Osteoblast (primary cell): ENCODE measurements at places on chromosomes 4 and X. TPM values are rescaled to one million over a fixed set of nuclear protein-coding genes. Genes with fewer than 3 reads are reported as not detected.

GPR82 gene
- total RNA-seq = not detected in 2 replicates

PAK3 gene
- total RNA-seq = 1.4 and 2.4 TPM in 2 replicates

ODAM gene
- not detected in 2 replicates for total RNA-seq

ASB11 gene
- not detected in 2 replicates for total RNA-seq

STK26 gene
- total RNA-seq = 9.4 and 10.9 TPM in 2 replicates

KLHL4 gene
- 0.72 and 1.2 TPM in 2 replicates for total RNA-seq

PNMA5 gene
- not detected in 2 replicates for total RNA-seq

DNA sequence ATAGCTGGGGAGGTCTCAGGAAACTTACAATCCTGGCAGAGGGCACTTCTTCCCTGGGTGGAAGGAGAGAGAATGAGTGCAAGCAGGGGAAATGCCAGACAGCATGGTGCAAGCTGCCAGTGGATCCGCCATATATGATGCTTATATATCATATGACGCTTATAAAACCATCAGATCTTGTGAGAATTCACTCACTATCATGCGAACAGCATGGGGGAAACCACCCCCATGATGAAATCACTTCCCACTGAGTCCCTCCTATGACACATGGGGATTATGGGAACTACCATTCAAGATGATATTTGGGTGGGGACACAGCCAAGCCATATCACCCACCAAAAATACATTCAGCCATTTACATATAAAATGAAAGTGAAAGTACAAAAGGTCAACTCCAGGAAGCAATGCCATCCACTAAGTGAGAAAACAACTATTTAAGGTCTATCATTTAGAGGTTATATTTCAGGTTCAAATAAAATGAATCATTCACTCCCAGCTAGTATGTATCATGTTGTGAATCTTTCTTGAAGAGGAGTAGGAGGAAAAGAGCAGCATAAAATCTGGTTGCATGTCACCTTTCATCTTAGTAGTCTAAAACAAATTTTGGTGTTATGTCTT is 20.3 kb upstream of the DYNLT3 start:
- H3K4me1 ChIP-seq = peaks cover 15% of the 10 kb centered on the region
- no peak overlapping the region for H3K4me3 ChIP-seq
- H3K27ac ChIP-seq = no peak overlapping the region
- no peaks in the 10 kb centered on the region for H3K27me3 ChIP-seq
- H3K36me3 ChIP-seq = no peaks in the 10 kb centered on the region
- DNase-seq = no peak

DNA sequence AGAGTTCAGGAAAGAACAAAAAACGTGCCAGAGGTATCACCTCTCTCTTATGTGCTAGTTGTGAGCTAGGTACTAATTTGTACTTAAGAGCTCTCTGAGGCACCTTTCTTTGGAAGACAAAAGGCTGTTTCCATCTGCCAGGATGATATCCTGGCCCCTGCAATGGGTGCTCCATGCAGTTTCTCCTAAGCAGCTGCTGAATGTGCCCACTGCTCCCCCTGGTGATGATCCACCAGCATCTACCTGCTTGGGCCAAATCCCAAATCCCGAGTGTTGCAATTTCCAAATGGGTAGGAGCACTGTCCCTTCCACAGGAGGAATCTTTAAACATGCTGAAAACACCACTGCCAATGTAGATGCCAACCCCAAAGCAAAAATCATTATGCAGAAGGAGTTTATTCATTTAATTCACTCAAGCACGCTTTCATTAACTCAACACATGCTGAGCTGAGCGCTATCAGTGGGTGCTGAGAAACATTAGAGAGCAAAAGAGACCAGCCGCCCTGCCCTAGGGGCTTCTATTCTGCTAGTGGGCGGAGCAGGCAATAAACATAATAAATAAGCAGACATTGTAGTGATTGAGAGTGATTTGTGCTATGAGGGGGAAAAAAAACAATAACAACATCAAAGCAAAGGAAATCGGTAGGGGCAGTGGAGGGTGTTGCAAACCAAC is 69.6 kb upstream of the C4orf50 start:
- no peaks in the 10 kb centered on the region for H3K27me3 ChIP-seq
- no peak overlapping the region for H3K27ac ChIP-seq
- no peak for DNase-seq
- no peaks in the 10 kb centered on the region for H3K4me1 ChIP-seq
- no peaks in the 10 kb centered on the region for H3K36me3 ChIP-seq

DNA sequence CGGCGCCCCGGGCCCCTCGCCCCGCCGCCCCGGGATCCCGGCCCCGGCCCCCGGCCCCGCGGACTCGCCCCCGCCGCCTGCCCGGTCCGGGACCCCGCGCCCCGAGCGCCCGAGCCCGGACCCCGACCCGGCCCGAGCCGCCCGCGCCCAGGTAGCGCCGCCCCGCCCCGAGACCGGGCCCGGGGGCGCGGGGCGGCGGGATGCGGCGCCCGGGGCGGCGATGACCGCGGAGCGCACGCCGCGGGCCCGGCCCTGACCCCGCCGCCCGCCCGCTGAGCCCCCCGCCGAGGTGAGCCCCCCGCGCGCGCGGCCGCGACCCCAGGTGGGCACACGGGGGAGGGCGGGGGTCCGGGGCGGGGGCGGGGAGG is 224 bp downstream of the FGFRL1 start:
- H3K27ac ChIP-seq = no peak overlapping the region
- peaks cover 18% of the 10 kb centered on the region for H3K4me1 ChIP-seq
- H3K27me3 ChIP-seq = peaks cover 26% of the 10 kb centered on the region
- no peak for DNase-seq
